ENCODE measurements at places on chromosomes 6 and 20. TPM values are rescaled to one million over a fixed set of nuclear protein-coding genes. Genes with fewer than 3 reads are reported as not detected.
A peak's percentile ranks its signal among the peaks of the same experiment; 100 is the strongest.

GRCh38 chr6:131382631-131383030, 190.4 kb upstream of the ARG1 start:
- H3K4me3 ChIP-seq: no peak overlapping the region
- no peak overlapping the region for H3K27ac ChIP-seq
- H3K36me3 ChIP-seq: no peaks in the 10 kb centered on the region
- DNase-seq: no peak
- H3K27me3 ChIP-seq: no peaks in the 10 kb centered on the region
- H3K4me1 ChIP-seq: no peaks in the 10 kb centered on the region

- H3K27ac ChIP-seq: no peak overlapping the region
- no peak overlapping the region for H3K4me3 ChIP-seq
- DNase-seq: no peak
- H3K36me3 ChIP-seq: no peaks in the 10 kb centered on the region
- no peaks in the 10 kb centered on the region for H3K27me3 ChIP-seq
- H3K4me1 ChIP-seq: no peaks in the 10 kb centered on the region
Measured at GRCh38 chr6:92757925-92758324, 661.4 kb downstream of the EPHA7 start.

Gene RFX6
- total RNA-seq: not detected

DNA sequence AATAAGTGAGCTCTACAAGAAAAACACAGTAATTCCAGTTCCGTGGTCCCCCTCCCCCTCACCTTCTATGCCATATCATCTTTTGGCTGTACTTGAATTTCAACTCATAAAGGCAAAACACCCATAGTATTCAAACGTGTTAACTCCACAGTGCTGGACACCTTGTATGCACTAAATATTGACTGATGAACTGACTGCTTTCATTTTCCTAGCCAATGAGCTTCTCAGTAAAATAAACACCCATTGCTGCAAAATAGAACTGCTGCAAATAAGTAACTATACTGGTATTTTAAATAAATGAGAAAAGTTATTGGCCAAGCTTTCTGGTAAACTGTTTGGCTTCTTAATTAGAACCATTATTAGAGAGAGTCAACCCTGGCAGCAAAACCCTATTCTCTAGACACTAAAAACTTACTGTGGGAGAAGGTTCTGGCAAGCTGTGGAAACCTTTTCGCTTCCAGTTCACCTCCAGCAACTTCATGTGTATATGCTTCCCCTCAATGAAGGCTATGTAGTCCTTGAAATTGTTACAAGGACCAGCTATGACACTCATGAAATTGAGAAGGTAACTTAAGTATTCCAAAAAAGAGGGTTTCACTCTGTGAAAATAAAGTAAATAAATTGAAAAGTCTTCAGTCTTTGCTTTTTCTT, 86.0 kb downstream of the MBOAT1 start:
- H3K4me1 ChIP-seq: peaks cover 27% of the 10 kb centered on the region
- no peak for DNase-seq
- no peaks in the 10 kb centered on the region for H3K27me3 ChIP-seq

Gene EDN1
- 9.0 TPM for total RNA-seq

Gene TNFRSF6B
- total RNA-seq: 3.8 TPM

- H3K27me3 ChIP-seq: no peaks in the 10 kb centered on the region
- no peaks in the 10 kb centered on the region for H3K4me1 ChIP-seq
- H3K36me3 ChIP-seq: no peaks in the 10 kb centered on the region
- no peak overlapping the region for H3K27ac ChIP-seq
Measured at GRCh38 chr20:52682237-52682636, 289.9 kb upstream of the TSHZ2 start.

DNA sequence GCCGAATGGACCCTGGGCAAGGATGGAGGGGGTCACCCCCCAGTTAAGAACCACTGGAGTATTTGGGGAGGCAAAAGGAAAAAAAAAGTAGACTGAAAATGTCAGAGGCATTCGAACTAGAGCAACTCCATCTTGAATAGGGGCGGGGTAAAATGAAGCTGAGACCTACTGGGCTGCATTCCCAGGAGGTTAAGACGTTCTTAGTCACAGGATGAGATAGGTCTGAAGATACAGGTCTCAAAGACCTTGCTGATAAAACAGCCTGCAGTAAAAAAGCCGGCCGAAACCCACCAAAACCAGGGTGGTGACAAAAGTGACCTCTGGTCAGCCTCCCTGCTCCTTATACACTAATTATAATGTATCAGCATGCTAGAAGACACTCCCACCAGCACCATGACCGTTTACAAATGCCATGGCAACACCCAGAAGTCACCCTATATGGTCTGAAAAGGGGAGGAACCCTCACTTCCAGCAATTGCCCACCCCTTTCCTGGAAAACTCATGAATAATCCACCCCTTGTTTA, 70.4 kb upstream of the KCNG1 start:
- no peak overlapping the region for H3K27ac ChIP-seq
- no peaks in the 10 kb centered on the region for H3K4me1 ChIP-seq
- H3K4me3 ChIP-seq: no peak overlapping the region
- DNase-seq: no peak
- H3K27me3 ChIP-seq: no peaks in the 10 kb centered on the region

DNA sequence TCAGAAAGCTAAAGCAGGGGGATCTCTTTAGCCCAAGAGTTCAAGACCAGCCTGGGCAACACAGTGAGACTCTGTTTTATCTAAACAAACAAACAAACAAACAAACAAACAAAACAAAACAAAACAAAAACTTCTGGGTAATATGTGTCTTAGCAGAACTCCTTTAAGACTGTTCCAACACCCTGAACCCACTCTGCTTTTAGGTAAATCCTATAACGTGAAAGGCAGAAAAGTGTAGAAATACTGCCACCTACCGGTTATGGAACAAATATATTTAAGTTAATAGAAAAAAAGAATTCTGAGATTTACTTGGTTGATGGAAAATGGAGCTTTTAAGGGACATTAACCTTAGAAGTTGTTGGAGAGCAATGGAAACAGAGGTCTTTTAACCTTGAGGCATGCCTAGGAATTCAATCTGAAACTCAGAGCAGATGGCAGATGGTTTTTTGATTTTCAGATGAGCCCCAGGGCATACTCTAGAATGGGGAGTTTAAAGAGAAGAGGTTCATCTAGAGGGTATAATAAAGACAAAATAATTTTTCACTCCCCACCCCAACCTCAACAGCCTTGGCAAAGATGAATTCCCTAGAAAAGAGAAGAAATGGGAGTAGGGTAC, 38.5 kb downstream of the SOD2 start:
- H3K36me3 ChIP-seq: no peaks in the 10 kb centered on the region
- no peak for DNase-seq
- no peaks in the 10 kb centered on the region for H3K4me1 ChIP-seq
- H3K4me3 ChIP-seq: no peak overlapping the region

Gene VEGFA
- total RNA-seq: 102 TPM

- H3K4me3 ChIP-seq: no peak overlapping the region
- DNase-seq: no peak
- no peaks in the 10 kb centered on the region for H3K27me3 ChIP-seq
- no peaks in the 10 kb centered on the region for H3K4me1 ChIP-seq
- no peaks in the 10 kb centered on the region for H3K36me3 ChIP-seq
Measured at GRCh38 chr6:158488065-158488464, 71.8 kb upstream of the TMEM181 start.

Gene CAGE1
- total RNA-seq: not detected

DNA sequence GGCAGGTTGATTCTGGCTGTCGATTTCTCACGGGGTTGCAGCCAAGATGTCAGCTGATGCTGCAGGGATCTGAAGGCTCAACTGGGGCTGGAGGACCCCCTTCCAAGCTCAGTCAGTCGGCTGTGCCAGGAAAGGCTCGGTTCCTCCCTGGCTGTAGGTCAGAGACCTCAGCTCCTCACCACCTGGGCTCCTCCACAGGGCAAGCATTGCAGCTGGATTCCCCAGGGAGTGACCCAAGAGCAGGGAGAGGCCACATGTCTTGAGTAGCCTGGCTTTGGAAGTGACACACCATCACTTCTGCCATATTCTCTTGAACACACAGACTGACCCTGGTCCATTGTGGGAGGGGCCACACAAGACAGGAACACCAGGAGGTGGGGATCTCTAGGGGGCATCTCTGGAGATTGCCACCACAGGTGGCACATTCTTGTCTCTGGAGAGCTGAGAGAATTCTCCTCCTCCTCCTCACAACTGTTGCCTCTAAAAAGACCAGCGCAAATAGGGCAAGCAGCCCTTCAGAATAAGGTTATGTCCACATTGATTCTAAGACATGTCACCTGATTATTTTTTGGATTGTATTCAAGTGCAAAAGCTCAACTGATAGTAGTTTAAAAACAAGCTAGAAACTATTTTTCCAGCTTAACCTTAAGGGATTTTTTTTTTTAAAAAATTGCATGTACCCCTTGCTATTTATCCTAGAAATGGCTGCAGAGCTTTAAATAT, 270.5 kb downstream of the NRN1 start:
- H3K4me1 ChIP-seq: no peaks in the 10 kb centered on the region
- no peak for DNase-seq
- H3K27me3 ChIP-seq: no peaks in the 10 kb centered on the region
- H3K27ac ChIP-seq: no peak overlapping the region
- H3K4me3 ChIP-seq: no peak overlapping the region

Gene FAM209B
- total RNA-seq: not detected

DNA sequence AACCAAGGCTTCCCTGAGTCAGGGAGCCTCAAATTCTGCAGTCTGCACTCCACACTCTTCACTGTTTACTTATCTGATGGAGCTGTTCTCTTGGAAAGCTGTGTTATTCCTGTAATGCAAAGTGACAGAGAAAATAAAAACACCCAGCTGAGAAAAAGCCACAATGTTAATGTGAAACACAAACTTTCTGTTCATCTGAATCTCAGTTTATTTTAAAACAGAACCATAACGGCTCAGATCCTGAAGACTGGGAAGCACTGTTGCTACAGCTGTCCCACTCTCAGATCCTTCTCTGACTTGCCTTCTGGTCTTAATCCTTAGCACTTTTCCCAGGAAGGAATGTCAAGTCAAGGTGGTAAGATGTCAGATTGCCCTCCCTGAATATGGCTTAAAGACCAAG, 736.6 kb downstream of the DHX35 start:
- no peak overlapping the region for H3K27ac ChIP-seq
- H3K4me3 ChIP-seq: no peak overlapping the region
- H3K36me3 ChIP-seq: no peaks in the 10 kb centered on the region
- peaks cover 6% of the 10 kb centered on the region for H3K4me1 ChIP-seq

DNA sequence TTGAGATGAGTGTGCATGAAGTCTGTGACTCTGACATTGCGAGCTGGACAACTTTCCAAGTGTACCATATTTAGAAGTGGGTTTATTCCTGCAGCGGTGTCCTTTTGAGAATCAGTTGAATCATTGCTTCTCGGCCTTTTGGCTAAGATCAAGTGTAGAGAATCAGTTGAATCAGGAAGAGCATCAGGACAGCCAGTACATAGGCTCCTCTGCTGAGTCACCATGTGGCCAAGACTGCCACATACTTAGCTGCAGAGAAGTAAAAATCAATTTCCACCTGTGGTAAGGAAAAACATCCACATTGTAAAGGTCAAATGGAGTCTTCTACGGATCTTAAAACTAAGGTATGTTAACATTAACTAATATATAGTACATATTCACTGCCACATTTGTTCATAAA, 428.4 kb upstream of the MARCKS start:
- H3K27me3 ChIP-seq: no peaks in the 10 kb centered on the region
- no peak overlapping the region for H3K4me3 ChIP-seq
- no peak for DNase-seq
- no peak overlapping the region for H3K27ac ChIP-seq
- no peaks in the 10 kb centered on the region for H3K36me3 ChIP-seq

DNA sequence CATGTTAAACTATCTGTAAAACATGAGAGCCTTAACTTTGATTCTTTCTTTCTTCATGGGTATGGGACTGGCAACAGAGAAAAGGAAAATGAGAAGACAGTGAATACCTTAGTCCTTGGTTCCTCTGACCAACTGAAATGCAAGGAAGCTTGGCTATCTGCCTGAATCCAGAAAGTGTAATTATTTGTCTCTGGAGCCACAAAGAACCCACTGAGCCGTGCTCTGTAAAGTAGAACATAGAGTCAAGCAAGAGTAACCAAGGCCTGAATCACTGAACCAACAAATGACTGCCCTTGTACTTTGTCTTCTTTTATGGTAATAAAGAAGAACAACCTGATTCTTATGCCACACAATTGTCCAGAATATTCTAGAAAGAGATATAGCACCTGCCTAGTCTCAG, 27.6 kb downstream of the PKHD1 start:
- H3K4me3 ChIP-seq: no peak overlapping the region
- no peak for DNase-seq
- H3K4me1 ChIP-seq: no peaks in the 10 kb centered on the region
- H3K27me3 ChIP-seq: no peaks in the 10 kb centered on the region

DNA sequence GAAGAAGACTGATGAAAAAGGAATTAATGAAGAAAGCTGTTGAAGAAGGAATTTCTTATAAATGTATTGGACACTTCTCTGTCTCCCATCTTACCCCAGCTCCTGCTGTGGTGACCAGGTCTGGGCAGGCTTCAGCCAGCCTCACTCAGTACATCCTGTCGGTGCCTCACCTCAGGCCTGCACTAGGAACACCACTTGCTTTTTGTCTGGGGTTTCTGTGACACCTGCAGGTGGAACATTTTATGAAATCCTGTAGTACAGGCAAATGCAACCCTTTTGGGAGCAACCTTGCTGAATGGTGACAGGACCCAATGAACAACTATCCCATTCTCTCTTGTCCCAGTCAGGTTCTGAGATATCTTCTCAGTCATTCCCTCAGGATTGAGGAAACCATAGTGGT, 129.7 kb downstream of the PRDM13 start:
- no peaks in the 10 kb centered on the region for H3K4me1 ChIP-seq
- H3K4me3 ChIP-seq: no peak overlapping the region
- no peaks in the 10 kb centered on the region for H3K27me3 ChIP-seq
- no peaks in the 10 kb centered on the region for H3K36me3 ChIP-seq
- no peak overlapping the region for H3K27ac ChIP-seq

DNA sequence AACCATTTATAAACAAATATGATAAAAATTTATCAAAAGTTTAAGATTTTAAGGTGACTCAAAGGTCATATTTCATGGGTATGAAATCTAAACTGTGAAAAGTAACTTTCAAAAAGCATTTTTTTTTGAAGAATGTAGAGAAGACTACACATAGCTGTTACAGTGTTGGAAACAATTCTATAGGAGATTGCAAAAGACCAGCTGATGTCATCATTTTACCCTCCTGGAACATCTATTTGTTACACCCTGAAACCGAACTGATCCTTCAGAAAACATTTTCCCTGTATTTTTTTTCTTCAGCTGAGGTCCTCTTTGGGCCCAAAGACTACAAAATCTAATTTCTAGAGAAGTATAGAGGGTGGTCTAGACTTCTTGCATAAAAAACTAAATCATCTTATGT, 297.5 kb upstream of the FERMT1 start:
- no peak for DNase-seq
- no peaks in the 10 kb centered on the region for H3K4me1 ChIP-seq
- no peak overlapping the region for H3K4me3 ChIP-seq
- no peaks in the 10 kb centered on the region for H3K27me3 ChIP-seq
- no peak overlapping the region for H3K27ac ChIP-seq

- H3K27ac ChIP-seq: peak overlapping the region; percentile 92
- peaks cover 30% of the 10 kb centered on the region for H3K4me1 ChIP-seq
- H3K4me3 ChIP-seq: peak overlapping the region; percentile 61
- no peaks in the 10 kb centered on the region for H3K36me3 ChIP-seq
Measured at GRCh38 chr20:24469894-24470745, 691 bp downstream of the SYNDIG1 start.

- DNase-seq: no peak
- H3K4me3 ChIP-seq: peak overlapping the region; percentile 71
- H3K27ac ChIP-seq: peak overlapping the region; percentile 72
- no peaks in the 10 kb centered on the region for H3K36me3 ChIP-seq
- no peaks in the 10 kb centered on the region for H3K4me1 ChIP-seq
Measured at GRCh38 chr6:125154118-125154760, 666 bp downstream of the TPD52L1 start.
